Osteocyte (in vitro differentiated cells): ENCODE measurements at places on chromosomes 4 and X. TPM values are rescaled to one million over a fixed set of nuclear protein-coding genes. Genes with fewer than 3 reads are reported as not detected.
A peak's percentile ranks its signal among the peaks of the same experiment; 100 is the strongest.

GRCh38 chrX:154436983-154437752, at the start of gene GDI1:
Gene GDI1, plus strand, starts transcription at chrX:154437154. Its CDS starts 101 bp downstream, at chrX:154437255.
- no peaks in the 10 kb centered on the region for H3K27me3 ChIP-seq
- DNase-seq, result peak; percentile 86
- H3K4me3 ChIP-seq, result peak within 1 kb of the TSS; percentile 84
- peaks cover 8% of the 10 kb centered on the region for H3K4me1 ChIP-seq

DNA sequence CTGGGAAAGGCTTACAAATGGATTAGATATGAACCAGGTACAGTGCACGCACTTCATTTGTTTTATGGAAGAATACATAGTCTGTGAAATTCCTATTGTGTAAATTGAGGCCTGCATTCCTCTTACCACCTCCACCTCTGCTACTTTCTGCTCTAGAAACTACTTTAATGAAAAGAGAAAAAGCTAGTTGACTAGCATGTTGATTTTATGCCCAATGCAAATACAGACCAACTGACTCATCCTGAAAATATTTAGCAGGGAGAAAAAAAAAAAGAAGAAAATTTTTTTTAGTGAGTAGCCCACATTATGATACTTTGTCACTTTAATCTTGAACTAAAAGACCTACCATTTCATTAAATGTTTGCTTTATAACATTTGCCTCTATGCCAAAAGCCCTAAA, 41.2 kb downstream of the DCLK2 start:
- no peak for DNase-seq
- peaks cover 47% of the 10 kb centered on the region for H3K4me1 ChIP-seq
- H3K27ac ChIP-seq, result peak overlapping the region; percentile 55
- peaks cover 11% of the 10 kb centered on the region for H3K36me3 ChIP-seq
- H3K4me3 ChIP-seq, result no peak overlapping the region

DNA sequence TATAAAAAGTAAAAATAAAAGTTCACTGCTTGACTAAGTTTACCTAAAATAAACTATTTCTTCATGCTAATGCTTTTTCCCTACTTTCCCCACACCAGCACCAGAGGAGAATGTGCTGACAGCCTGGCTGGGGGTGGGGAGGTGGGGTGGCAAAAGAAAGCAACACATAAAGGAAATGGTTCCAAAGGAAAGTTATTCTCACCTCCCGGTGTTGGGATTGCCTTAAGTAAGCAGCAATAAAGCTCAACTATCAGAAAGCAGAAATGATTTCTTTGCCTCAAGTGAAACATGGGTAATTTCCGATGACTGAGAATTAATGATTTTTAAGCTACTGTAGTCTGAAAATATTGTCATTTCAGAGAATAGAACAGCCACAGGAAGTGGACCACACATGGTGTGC, 84.5 kb upstream of the DKK2 start:
- no peak for DNase-seq
- peak overlapping the region; percentile 92 for H3K27ac ChIP-seq
- peak overlapping the region; percentile 10 for H3K4me3 ChIP-seq
- H3K36me3 ChIP-seq, result peaks cover 2% of the 10 kb centered on the region
- H3K27me3 ChIP-seq, result no peaks in the 10 kb centered on the region

- no peak overlapping the region for H3K4me3 ChIP-seq
- no peak for DNase-seq
- no peak overlapping the region for H3K27ac ChIP-seq
- peaks cover 4% of the 10 kb centered on the region for H3K4me1 ChIP-seq
- H3K27me3 ChIP-seq, result no peaks in the 10 kb centered on the region
- no peaks in the 10 kb centered on the region for H3K36me3 ChIP-seq
Observed at GRCh38 chrX:57586360-57586759, 5.5 kb upstream of the ZXDB start.

Gene SMIM10L2A
- total RNA-seq, result 0.21 and 0.32 TPM in 2 replicates

DNA sequence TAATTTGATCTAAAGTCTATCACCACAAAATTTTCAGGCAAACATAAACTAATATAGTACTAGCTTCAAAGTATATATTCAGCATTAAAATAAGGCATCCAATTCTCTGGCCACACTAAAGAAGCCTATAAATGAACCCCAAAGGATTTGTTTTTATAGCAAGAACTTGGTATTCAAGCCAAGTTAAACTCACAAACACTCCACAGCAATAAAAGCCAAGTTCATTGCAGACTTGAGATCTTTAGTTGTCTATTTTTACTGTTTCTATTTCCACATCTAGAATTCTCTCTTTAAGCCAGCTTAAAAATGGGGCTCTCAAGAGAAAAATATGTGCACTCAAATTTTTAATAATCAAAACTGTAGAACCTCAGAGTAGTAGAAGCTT, 51.1 kb downstream of the WDFY3 start:
- H3K27ac ChIP-seq, result peak overlapping the region; percentile 53
- H3K27me3 ChIP-seq, result no peaks in the 10 kb centered on the region
- H3K36me3 ChIP-seq, result peaks cover 32% of the 10 kb centered on the region
- H3K4me1 ChIP-seq, result peaks cover 29% of the 10 kb centered on the region
- DNase-seq, result no peak

GRCh38 chrX:2848871-2849301, 20.2 kb downstream of the GYG2 start:
- H3K4me3 ChIP-seq, result peak overlapping the region; percentile 51
- H3K4me1 ChIP-seq, result peaks cover 41% of the 10 kb centered on the region
- peak overlapping the region; percentile 82 for H3K27ac ChIP-seq
- no peaks in the 10 kb centered on the region for H3K27me3 ChIP-seq
- peaks cover under 1% of the 10 kb centered on the region for H3K36me3 ChIP-seq
- peak; percentile 66 for DNase-seq
